ENCODE measurements at places on chromosomes 4 and X.
A peak's percentile ranks its signal among the peaks of the same experiment; 100 is the strongest.

GRCh38 chrX:120419463-120419862 lies 49.6 kb downstream of the LAMP2 start:
- no peak for DNase-seq

- DNase-seq: peak; percentile 60
These were observed 2.3 kb downstream of the ATP2B3 start for GRCh38 chrX:153519569-153520286.

GRCh38 chr4:96691521-96691920 lies 851.6 kb downstream of the PDHA2 start:
- DNase-seq: no peak

DNA sequence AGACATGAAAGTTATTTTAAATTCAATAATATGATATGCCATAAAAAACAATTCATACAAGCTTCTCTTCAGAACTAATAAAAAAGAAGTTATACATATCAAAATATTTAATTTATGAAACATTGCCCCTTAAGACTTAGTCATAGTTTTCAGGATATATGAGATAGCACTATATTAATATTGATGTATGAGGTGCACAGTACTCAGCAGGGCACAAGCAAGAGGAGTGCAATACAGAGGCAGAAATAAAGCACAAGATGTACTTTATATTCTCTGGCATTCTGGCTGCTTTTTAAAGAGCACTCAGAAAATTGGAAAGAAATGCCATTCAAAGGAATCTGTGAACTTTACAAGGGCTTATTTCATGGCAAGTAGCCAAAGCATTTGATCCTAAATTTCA lies 274.9 kb downstream of the CPXCR1 start:
- no peak for DNase-seq

- DNase-seq: no peak
These were observed 2.1 kb downstream of the HMGB2 start for GRCh38 chr4:173332021-173332487.

- peak; percentile 62 for DNase-seq
These were observed 126.7 kb downstream of the FRYL start for GRCh38 chr4:48653217-48654014.

- no peak for DNase-seq
These were observed 240.3 kb downstream of the PALLD start for GRCh38 chr4:168736860-168737805.

GRCh38 chr4:124330045-124330444 lies 382.5 kb downstream of the ANKRD50 start:
- DNase-seq: no peak

- no peak for DNase-seq
These were observed 9.1 kb downstream of the WFS1 start for GRCh38 chr4:6278801-6279197.

DNA sequence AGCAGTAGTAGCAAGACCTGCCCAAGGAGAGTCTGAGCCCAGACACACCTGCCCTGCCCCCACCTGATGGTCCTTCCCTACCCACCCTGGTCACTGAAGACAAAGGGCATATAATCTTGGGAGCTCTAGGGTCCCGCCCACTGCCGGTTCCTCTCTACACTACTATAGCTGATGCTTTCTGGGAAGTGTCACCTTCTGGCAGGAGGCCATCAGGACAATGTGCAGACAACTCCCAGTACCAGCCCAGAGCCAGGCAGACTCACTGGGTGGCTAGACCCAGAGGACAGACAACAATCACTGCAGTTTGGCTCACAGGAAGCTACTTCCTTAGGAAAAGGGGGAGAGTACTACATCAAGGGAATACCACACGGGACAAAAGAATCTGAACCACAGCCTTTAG lies 312.7 kb downstream of the SPRY1 start:
- no peak for DNase-seq

DNA sequence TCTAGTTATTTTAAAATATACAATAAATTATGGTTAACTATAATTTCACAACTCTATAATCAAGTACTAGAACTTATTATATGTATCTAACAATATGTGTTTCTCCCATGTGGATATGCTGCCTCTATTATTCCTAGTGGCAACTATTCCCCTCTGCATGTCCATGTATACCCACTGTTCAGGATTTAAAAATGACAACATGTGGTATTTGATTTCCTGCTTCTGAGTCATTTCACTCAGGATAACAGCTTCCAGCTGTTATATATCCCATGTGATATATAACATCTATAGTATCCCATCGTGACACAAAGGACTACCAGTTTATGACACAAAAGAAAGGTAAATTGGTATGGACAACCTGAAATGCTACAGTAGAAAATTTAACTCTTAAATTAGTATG lies 167.4 kb upstream of the TACR3 start:
- DNase-seq: peak; percentile 57

GRCh38 chrX:108299704-108300103 lies 138.5 kb downstream of the COL4A6 start:
- no peak for DNase-seq

- no peak for DNase-seq
These were observed 523 bp upstream of the BTK start for GRCh38 chrX:101386542-101386885.

GRCh38 chr4:13966231-13967195 lies 339.0 kb upstream of the BOD1L1 start:
- DNase-seq: peak; percentile 88

GRCh38 chrX:154470914-154471568 lies 8.0 kb downstream of the LAGE3 start:
- DNase-seq: no peak

- DNase-seq: no peak
These were observed 36.3 kb downstream of the SNCA start for GRCh38 chr4:89800527-89801103.

DNA sequence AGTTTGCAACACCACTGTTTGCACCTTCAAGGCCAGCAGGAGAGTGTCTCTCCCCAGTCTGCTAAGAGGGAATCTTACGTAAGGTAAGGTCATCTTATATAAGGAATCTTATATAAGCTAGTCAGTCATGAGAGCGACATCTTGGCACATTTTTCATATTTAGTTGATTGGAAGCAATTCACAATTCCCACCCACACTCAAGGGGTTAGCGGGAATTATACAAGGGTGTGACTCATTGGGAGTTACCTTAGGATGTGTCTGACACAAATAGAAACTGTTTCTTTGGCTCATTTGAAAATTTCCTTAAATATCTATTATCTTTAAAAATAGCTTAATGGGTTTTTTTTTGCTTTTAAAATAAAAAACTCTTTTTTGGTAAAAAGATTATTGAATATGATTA lies 62.1 kb upstream of the GRPR start:
- no peak for DNase-seq

GRCh38 chrX:23276475-23276874 lies 58.2 kb upstream of the PTCHD1 start:
- no peak for DNase-seq

GRCh38 chr4:11878241-11878640 lies 449.5 kb upstream of the HS3ST1 start:
- DNase-seq: no peak

GRCh38 chrX:2698604-2699003 lies 7.5 kb downstream of the CD99 start:
- no peak for DNase-seq

DNA sequence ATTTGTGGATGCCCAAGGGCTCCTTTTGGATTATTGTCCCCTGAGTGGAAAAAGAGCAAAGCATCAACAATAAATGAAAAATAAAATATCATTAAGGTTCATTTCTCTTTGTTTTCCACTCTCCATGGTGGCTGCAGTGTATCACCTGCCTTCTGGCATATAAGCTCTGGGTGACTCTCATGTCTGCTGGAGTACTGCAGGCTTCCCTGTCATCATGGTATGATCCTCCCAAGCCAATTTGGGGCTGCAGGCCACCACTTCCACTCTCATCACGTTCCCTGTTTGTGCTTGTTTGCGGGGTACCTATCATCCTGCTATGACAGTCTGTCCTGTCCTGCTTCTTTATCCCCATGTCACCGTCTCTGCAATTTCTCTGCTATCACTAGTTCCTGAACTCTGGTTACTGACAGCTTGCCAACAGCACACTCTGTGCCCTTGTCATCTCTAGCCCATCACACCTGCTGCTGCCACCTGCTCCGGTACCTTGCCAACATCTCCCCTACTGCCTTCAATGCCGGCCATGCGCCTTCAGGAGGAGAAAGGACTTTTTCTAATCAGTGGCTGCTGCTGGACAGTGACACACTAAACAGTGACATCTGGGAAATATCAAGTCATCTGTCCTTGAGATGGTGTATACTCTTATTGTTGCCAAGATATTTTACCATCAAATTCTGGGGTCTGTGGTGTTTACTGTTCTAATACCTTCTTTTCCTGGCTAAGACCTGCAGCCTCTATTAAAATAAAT lies 23.0 kb upstream of the FGF5 start:
- DNase-seq: no peak

GRCh38 chr4:25330905-25331808 lies 18.6 kb downstream of the ZCCHC4 start:
- DNase-seq: no peak

DNA sequence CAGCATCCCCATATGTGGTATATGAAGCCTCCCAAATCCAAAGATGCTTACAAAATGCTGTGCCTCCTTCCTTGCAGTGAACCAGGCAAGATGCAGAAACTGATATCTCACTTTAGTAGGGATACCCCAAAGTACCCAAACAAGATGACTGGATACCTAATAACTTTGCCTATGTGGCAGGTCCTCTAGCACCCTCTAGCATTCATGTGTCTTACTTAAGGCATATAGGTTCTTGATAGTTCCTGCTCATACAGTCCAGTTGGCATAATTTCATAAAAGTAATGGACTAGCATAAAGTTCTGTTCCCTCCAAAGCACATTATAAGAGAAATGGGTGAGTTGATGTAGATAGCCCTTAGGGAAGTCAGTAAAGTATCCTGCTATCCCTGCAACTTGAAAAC lies 36.8 kb upstream of the SPP1 start:
- no peak for DNase-seq

- DNase-seq: peak; percentile 55
These were observed 198.1 kb upstream of the NUDT6 start for GRCh38 chr4:123120473-123120872.

GRCh38 chrX:123215397-123216089 lies 31.5 kb downstream of the GRIA3 start:
- no peak for DNase-seq

GRCh38 chr4:19134685-19135084 lies 1113.1 kb upstream of the LCORL start:
- no peak for DNase-seq

GRCh38 chr4:40372651-40373050 lies 37.5 kb downstream of the CHRNA9 start:
- DNase-seq: no peak

- DNase-seq: peak; percentile 79
These were observed 118.6 kb downstream of the PTTG2 start for GRCh38 chr4:38078590-38079421.

- no peak for DNase-seq
These were observed 454.4 kb downstream of the C4orf33 start for GRCh38 chr4:129550281-129550785.

GRCh38 chr4:81599742-81600380 lies 128.2 kb upstream of the RASGEF1B start:
- DNase-seq: no peak

DNA sequence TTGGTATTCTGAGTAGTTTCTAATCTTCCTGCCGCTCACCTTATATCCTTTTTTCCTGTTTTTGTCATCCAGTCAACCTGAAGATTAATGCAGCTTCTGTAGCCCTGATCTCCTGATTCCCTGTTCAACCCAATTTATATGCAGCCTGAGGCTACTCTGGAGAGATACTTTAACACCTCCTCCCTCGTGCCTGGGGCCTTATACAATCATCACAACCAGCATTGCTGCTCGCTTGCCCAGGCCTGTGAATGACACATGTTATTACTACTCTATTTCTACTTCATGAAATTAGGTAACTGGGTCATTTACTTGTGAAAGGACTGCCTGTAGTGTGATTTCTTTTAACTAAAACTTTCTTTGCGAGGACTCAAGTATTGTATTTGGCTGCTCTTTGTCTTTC lies 33.7 kb upstream of the WDR17 start:
- DNase-seq: no peak

DNA sequence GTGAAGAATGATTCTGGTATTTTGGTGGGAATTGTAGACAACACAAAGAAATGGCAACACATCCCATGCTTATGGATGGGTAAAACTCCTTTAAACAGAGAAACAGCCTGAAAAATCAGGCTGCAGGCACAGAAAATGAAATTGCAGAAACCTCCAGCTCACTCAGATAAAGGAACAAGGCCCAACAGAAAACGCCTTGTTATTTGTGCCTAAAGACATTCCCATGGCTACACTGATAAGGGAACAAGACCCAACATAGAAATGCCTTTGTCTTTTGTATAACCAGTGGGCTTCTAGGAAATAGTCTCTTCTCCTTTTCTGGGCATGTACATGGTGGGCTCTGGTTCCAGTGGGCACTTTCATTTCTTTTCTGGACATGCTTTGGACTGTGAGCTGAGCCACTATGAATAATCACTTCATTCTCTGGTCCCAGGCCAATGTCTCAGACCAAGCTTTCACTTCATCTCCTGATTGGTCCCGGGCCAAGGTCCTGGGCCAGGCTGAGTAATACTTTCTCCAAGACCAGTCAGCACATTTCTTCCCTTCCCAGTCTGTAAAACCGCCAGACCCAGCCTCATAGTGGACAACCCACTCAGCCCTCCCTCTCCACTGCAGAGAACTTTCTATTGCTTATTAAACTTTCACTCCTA lies 160.5 kb downstream of the TBX22 start:
- DNase-seq: no peak

- no peak for DNase-seq
These were observed 24.1 kb downstream of the SH3KBP1 start for GRCh38 chrX:19863212-19863856.

DNA sequence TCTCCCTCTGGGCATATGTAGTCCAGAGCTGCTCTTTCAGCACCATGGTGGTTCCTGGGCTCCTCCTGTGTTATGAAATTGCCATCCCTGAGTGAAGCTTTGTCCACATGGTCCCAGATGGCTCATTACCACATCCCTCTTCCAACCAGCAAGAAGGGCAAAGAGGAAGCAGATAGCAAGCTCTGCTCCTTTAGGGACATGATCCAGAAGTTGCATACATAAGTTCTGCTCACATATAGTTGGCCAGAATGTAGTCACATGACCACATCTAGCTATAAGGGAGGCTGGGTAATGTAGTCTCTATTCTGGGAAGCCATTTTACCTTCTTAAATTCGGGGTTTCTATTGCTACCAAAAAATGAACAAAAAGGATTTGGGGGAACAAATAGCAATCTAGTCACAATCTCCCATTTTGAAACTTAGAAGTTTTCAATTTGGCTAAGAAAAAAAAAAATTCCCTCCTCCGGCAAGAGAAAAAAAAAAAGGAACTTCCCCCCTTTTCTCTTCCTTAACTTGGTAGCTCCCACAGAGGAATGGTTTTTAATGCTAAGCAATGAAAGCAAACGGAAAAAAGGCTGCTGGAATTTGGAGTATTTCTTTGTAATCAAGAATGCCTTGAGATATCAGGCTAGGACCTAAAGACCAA lies 88.2 kb upstream of the USP9X start:
- DNase-seq: peak; percentile 80

- DNase-seq: peak; percentile 28
These were observed 481.0 kb downstream of the SPRY1 start for GRCh38 chr4:123877551-123877950.

DNA sequence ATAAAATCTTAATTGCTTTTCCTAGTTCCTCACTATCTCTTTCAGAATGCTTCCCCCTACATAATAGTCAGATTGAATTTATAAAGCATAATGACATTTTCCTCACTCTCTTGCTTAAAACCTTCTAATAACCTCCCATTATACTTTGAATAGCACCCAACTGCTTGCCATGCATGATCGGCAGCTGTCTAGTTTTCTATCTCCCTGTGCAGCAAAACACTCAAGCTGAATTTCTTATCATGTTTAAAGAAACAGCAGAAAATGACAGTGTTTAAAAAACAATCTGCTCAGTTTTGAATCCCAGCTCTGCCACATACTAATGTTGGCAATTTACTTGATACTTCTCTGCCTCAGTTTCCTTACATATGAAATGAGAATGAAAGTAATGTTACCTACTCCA lies 947.1 kb upstream of the HS3ST1 start:
- no peak for DNase-seq
